ENCODE measurements at places on chromosomes 5 and 9. TPM values are rescaled to one million over a fixed set of nuclear protein-coding genes. Genes with fewer than 3 reads are reported as not detected.
A peak's percentile ranks its signal among the peaks of the same experiment; 100 is the strongest.

DNA sequence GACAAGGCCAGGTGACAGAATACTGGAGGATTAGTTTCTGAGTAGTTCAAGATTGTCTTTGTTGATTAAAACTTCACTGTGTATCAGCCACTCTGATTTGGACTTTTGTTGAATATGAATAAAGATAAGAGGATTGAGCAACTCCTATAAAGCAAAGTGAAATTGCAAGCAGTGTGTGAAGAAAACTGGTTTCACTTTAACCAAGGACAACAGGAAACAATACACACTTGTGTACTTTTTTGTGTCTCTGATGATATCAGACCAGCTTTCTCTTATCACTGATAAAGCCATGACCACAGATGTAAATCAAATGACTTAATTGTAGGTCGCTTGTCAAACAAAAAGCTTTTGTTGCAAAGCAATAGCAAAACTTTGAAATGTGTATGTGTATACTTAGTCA is 268.6 kb downstream of the FER start:
- H3K4me3 ChIP-seq, result no peak overlapping the region
- peaks cover 10% of the 10 kb centered on the region for H3K4me1 ChIP-seq
- no peaks in the 10 kb centered on the region for H3K36me3 ChIP-seq
- H3K27me3 ChIP-seq, result no peaks in the 10 kb centered on the region

DNA sequence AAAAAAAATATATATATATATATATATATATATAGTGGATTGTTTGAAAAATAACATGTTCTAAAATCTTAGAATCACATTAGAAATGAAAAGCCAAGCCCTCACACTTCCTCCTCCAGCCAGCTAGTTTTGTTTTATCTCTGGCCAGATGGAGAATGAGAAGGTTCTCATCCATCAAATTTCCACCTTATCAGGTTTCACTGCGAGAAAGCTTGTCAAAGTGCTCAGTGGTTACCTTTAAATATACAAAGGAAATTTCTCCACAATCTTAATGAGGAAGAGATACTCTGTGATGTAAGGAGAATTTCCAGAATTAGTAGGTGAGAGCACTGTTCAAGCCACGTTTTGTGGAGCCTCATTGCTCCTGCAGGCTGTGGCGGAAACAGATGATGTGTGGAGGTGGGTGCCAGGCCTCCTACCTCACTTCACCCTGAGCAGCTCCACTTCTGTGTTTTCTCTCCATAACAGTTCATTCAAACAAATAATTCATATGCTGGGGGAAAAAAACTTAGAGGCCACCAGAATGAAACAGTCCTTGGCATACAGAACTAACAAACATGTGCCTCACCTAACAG is 71.9 kb downstream of the CDK5RAP2 start:
- no peaks in the 10 kb centered on the region for H3K4me1 ChIP-seq
- peaks cover 45% of the 10 kb centered on the region for H3K36me3 ChIP-seq
- DNase-seq, result no peak

DNA sequence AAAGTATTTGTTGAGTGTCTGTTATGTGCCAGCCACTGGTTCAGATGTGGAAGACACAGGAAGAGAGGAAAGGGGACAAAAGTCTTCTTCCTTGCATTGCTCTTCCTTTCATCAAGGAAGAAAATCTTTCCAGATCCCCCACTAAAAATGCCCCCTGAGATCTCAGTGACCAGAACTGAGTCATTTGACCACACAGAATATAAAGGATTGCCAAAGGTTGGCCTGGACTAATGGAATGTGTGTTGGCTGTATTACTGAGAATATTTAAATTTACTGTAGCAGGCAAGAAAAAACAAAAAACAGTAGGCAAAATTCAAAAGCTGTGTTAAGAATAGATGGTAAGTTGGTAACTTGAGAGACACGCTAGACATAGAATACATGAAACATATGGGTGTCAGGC is 10.0 kb upstream of the SEPTIN8 start:
- peaks cover 5% of the 10 kb centered on the region for H3K27me3 ChIP-seq
- peaks cover 25% of the 10 kb centered on the region for H3K4me1 ChIP-seq
- H3K27ac ChIP-seq, result no peak overlapping the region
- H3K4me3 ChIP-seq, result no peak overlapping the region
- peak; percentile 38 for DNase-seq
- no peaks in the 10 kb centered on the region for H3K36me3 ChIP-seq

- no peaks in the 10 kb centered on the region for H3K36me3 ChIP-seq
- no peak for DNase-seq
- no peak overlapping the region for H3K27ac ChIP-seq
- no peaks in the 10 kb centered on the region for H3K27me3 ChIP-seq
- H3K4me3 ChIP-seq, result no peak overlapping the region
- peaks cover 71% of the 10 kb centered on the region for H3K4me1 ChIP-seq
These were observed 17.1 kb upstream of the GLRX start for GRCh38 chr5:95839658-95840057.

MPDZ gene
- total RNA-seq, result 25.9 TPM

OSMR gene
- 25.6 TPM for total RNA-seq

ANKRD20A1 gene
- total RNA-seq, result not detected

GARIN3 gene
- total RNA-seq, result not detected

All from HFFc6 (cell line).